ENCODE measurements at places on chromosomes 7 and 10.

DNA sequence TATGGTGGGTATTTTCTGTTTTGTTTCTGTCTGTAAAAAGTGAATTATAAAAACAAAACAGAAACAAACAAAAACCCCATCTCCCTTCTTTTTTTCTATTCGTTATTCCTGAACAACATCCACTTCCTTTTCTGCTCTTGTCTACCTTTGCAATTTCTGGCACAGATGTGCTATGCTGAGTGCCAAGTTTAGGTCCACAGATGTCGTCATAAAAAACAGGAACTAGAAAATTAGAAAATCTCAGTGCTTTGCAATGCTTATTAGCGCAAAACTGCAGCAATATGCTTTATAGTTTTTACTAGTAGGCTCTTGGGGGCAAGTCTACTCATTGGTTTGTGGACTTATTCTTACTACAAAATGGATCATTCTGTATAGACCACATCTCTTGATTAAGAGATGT, 94.2 kb upstream of the PRKCQ start:
- no peak for DNase-seq

DNA sequence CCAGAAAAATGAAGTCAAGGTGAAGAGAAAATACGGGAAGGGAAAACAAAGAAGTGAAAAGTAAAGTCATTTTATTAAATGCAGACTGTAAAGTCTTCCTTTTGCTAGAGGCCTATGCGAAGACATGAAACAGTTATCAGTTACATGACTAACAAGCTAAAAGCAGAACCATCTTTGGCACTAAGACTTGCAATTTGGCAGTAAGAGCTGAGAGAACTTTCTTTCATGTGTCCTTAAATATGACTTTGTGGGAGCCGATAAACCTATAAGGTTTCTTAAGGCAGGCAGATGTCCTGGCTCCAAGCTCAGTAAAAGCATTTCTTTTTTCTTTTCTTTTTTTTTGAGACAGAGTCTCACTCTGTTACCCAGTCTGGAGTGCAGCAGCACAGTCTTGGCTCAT, 10.4 kb downstream of the ANLN start:
- no peak for DNase-seq

- DNase-seq: no peak
Measured at GRCh38 chr7:17304926-17305325, 6.5 kb downstream of the AHR start.

DNA sequence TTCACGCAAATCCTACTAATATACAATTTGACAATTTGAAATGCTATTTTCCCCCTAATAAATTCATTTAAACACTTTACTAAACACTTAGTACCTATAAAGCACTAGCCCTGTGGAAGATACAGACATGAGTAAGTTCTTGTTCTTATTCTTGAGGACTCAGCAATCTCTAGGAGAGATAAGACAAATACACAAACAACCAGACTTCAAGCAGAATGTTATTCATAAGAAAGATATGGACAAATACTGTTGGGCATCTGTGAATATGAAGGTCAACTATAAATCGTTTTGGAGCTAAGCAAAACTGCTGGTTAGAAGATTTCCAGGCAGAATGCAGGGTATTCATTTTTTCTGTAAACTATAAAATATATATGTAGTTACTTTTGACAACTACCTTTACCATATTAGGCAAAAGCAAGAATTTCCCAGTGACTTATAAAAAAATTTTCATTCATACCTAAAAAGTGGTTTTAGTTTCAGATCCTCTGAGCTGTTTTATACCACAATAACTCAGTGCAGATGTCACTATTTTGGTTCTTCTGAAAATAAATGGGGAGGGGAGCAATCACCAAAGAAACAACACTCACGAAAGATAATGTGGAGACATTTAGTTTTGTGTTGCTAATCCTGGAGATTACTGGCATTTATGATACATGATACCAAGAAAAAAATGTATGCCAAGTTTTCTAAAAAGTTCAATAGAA, 3.8 kb downstream of the VPS41 start:
- no peak for DNase-seq

GRCh38 chr7:106205621-106206222, 79.1 kb downstream of the NAMPT start:
- DNase-seq: no peak

DNA sequence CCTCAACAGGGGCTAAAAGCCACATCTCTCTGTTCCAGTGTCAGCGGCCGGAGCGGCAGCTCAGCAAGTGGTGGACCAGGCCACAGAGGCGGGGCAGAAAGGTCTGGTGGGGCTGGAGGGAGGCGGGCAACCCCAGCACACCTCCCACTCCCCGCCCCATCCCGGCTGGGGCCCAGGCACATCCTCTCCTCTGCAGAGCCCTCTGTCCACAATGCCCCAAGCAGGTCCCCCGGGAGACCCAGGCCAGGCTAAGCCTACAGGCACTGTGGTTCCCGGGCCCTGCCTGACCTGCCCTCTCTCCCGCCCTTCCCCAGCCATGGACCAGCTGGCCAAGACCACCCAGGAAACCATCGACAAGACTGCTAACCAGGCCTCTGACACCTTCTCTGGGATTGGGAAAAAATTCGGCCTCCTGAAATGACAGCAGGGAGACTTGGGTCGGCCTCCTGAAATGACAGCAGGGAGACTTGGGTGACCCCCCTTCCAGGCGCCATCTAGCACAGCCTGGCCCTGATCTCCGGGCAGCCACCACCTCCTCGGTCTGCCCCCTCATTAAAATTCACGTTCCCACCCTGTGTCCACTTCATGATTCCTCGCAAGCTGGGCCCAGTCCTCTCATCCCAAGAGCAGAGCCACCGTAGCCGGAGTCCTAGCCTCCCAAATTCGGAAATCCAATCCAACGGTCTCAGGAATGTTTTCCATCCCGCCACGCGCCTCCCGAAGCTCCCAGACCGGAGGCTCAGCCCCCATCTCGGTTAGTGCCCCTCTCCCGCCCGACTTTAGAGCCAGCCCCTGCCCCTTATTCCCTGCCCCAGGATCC, 2.1 kb downstream of the ADIRF start:
- DNase-seq: no peak

GRCh38 chr7:8881916-8882315, 448.5 kb downstream of the NXPH1 start:
- no peak for DNase-seq

- DNase-seq: no peak
Measured at GRCh38 chr10:56871160-56871668, 510.2 kb upstream of the ZWINT start.

DNA sequence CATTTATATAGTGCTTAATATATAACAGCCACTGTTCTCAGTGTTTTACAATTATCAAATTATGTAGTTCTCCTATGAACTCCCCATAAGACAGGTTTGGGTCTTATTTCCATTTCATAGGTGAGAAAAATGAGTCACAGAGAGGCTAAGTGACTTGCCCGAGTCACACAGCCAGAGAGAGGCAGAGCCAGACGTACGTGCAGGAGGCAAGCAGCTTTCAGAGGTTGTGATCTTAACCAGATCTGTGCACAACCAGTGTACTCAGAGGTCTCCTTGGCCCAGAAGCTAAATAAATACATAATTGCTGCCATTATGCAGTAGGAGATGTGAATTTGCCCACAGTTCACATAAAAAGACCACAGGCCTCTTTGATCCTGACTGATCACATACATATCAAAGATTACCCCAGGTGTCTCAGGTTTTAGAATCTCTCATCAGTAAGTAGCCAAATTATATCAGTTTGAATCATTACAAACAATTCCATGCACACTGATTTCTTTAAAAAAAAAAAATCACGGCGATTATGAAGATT, 304.7 kb upstream of the AOAH start:
- no peak for DNase-seq

GRCh38 chr7:158966780-158967390, 110.5 kb downstream of the DYNC2I1 start:
- no peak for DNase-seq

- DNase-seq: no peak
Measured at GRCh38 chr10:42864575-42864974, 82.0 kb downstream of the BMS1 start.

DNA sequence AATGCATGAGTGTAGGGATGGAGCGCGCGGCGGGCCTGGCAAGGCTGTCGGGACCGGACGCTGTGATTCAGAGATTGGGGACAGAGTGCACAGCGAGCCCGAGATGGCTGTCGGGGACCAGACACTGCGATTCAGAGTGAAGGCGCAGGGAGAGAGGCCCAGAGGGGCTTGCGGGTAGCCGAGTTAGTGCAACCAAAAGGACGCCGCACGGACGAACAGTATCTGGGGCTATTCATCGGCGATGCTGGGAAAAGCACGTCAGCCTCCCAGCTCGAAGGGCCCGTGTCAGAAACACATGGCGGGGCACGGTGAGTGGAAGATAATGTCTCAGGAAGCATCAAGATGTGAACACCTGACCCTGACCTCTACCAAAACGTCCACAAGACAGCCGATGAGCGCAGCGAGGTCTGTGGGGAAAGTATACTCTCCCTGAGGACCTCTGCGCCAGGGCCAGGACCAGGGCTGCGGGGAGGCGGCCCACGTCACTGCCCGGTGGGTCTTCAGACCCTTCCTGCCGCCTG, 215.8 kb downstream of the ZMYND11 start:
- no peak for DNase-seq

- no peak for DNase-seq
Measured at GRCh38 chr7:132930881-132931280, 151.0 kb downstream of the CHCHD3 start.

- no peak for DNase-seq
Measured at GRCh38 chr7:76278540-76278939, 23.9 kb upstream of the HSPB1 start.

- DNase-seq: no peak
Measured at GRCh38 chr7:90777886-90778285, 181.8 kb downstream of the CDK14 start.

- DNase-seq: no peak
Measured at GRCh38 chr10:59753267-59753666, at the start of gene MRLN. Gene MRLN, minus strand, starts transcription at chr10:59753455.

GRCh38 chr7:6182993-6183392, 89.4 kb downstream of the CYTH3 start:
- no peak for DNase-seq

GRCh38 chr7:32357535-32358277, 132.5 kb downstream of the LSM5 start:
- DNase-seq: no peak

DNA sequence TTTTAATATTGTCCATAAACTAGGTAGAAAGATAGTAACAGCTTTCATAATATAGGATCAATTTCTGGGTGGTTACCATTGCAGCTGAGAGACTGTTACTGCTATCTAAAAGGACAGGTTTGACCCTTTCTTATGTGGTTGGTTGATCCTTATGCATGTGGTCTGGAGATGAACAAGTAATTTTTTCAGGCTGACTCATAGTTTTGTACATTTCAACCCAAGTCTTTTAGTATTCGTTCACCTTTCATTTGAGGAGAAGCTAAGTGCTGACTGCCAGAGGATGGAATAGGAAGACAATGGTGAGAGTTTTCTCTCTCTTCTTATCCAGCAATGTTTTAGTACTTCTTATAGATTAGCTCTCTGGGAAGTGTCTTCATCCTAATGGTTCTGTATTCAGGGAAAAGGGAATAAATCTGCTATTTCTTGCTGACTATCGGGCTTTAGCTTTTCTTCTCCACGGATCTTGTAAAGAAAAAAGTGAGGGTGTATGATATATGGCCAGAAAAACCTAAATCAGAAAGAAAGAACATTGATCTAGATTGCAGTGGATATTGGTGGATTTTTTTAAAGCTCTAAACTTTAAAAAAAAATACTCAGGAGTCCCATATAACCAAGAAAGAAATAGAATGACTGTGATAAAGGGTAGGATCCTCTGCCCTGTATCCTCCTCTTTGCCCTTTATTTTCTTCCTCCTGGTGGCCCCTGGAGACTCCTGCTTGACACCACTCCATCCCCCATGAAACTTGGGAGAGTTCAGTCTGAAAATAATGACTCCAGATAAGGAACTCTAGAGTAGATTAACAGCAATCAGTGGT, 88.0 kb downstream of the CPED1 start:
- DNase-seq: no peak
